ENCODE measurements at places on chromosomes 3 and 15.

- DNase-seq: no peak
These were observed 258.4 kb downstream of the XXYLT1 start for GRCh38 chr3:195012571-195012970.

DNA sequence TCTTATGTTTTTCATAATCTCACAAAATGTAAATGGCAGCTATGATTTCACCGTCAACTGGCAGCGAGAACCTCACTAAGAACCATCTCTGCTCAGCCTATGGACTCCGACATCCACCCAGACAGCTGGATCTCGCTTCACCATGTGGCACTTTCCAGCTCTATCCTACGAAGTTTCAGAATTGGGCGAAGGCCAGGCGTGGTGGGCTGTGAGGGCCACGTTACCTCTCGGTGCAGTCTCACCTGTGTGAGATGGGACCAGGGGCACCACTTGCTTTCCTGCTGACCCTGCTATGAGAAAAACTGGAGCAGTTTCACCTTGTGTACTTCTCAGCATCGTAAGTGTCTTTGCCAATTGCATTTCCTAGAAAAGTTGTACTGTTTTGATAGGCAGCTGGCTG lies 32.3 kb downstream of the CHDH start:
- DNase-seq: no peak

DNA sequence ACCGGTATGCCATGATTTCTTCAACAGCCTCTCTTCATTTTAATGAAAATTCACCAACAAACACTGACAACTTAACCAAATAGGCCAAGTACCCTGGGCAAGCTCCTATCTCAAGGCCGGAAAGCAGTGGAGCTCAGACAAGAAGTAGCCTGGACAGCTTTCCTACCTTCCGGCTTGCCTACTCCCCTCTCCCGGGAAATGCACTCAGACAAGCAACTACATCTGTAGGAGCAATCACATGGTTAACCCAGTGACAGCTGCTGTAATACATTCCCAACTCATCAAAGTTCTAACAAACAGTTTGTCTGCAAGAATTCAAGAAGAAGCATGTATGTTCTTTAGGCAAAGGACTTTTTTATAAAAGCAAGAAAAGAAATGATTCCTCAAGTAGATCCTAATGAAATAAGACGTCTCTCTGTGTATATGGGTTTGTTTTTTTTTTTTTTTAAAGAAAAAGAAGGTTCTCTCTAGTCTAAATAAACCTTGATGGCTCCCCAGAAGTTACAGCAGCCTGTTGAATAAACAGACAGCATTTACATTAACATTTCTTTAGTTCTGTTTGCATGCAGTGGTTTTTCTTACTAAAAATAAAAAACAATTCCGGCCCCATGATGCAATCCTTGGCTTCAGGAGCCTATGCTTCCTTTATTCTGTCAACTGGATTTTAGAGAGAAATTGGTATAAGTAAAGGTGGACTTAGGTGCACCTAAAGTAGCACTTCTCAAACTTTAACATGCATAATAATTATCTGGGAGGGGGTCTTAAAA lies 278.7 kb downstream of the NEK10 start:
- no peak for DNase-seq

DNA sequence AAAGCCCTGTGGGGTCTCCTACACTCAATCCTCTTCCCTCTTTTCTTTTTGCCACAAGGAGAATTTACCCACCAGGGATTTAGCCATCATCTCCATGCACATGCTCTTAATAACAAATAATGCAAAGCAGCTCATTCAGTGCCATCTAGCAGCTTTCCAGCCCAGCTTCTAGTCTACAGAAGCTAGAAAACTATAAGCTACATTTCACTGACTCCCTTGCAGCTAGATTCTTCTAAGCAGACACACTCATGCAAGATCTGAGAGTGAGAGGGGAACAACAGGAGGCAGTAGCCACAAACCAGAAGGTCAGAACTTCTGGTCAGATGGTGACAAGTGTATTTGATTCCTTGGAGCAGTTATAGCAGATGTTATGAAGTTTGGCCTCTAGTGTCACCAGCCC lies 25.5 kb downstream of the OSBPL10 start:
- no peak for DNase-seq

DNA sequence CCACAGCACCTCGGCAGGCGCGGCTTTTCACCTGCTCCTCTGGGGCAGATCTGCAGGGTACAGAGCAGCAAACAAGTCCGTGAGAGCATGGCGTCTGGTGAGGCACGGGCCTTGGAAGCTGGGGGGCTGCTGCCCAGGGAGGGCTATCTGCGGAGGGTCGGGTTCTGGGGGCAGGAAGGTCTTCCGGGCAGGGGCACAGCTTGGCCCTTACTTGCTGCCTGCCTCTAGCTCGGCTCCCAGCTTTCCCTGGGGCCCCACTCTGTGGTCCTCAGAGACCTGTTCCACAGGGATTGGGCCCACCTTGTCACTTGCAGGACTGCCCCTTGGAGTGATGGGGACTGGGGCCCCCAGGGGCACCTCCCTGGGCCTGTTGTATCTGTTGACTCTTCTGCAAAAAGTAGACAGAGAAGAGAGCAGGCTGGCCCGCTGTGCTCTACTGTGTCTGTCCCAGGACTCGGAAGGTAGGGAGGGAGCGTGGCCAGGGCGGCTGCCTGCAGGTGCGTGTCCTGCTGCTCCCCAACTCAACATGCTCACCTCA lies 84.1 kb downstream of the TBC1D2B start:
- no peak for DNase-seq

DNA sequence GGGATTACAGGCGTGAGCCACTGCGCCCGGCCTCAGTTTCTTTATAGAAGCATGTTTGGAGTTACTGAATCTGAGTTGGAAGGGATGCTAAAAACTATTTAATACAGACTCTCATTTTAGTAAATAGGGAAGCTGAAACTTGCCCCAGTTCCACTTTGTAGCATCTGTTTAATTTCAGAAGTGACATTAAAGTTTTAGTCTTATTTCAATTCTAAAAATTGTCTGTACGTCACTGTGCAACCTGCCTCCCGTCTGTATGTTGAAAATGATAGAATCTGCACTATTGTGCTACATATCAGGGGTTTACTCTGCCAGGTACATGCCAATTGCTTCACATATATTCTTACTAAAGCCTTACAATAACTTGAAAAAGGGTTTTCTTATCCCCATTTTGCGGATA lies 15.3 kb downstream of the CNOT10 start:
- no peak for DNase-seq

DNA sequence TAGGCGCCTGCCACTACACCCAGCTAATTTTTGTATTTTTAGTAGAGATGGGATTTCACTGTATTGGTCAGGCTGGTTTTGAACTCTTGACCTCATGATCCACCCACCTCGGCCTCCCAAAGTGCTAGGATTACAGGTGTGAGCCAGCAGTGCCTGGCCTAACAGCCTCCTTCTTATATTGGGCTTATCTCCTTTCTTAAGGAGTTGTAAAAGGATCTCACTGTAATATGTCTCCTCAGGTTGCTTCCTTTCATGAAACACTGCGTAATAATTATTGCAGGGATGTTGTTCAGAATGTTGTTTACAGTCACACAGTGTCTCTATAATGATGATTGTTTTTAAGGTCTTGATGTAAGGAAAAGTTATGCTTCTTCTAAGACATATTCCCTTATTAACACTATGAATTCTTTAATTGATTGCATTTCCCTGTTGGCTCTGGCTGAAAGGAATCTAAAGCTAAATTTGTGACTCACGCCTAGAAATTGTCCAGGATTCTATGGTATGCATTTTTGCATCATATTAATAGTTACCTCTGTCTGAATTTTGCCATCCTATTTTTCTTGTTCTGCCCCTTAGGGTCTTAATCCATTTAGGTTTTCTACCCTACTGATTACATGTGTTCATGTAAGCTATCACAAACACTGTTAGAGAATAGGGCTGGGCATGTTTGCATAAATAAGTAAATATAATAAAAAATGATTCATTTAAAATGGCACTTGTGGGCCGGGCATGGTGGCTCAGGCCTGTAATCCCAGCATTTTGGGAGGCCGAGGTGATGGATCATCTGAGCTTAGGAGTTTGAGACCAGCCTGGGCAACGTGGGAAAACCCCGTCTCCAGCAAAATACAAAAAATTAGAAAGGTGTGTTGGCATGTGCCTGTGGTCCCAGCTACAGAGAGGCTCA lies 24.5 kb upstream of the RNF111 start:
- no peak for DNase-seq

GRCh38 chr3:45518376-45519135 lies 76.0 kb upstream of the LIMD1 start:
- no peak for DNase-seq

GRCh38 chr15:67769497-67770357 lies 55.6 kb upstream of the SKOR1 start:
- no peak for DNase-seq

DNA sequence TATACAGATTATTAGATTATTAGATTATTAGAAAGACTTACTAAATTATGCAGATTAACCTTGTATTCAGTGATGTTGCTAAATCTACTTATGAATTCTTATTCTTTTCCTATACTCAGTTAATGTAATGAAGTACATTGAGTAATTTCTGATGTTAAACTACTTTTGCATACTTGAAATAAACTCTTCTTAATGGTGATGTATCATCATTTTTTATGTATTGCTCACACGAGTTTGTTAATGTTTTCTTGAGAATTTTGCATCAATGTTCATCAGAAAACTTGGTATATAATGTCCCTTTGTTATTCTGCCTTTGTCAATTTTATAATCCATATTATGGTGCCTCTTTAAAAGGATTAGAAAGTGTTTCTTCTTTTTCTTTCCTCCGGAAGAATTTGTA lies 163.2 kb upstream of the COL8A1 start:
- no peak for DNase-seq

DNA sequence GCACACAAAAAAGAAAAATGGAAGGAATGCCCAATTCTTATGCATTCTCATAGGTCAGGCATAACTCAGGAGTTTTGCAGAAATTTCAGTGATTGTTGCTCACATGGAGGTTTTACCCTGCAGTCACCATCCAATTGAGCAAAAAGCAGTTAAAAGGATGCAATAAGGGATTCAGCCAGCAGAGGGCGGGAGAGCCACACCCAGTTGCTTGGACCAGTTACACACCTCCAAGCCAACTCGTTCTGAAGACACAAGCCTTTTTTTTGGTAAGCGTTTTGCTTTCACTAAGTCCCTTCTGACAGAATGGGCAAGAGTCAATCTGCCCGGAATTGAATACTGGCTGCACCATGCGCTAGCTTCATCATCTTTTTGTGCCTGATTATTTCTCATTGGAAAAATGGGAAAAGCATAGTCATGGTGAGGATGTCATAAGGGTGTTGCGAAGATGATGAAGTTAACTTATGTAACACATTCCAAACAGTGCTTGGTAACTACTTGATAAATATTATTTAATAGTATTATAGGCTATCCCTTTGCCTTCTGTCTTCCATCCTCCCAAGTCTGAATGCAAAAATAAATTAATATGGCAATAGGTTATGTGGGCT lies 154.4 kb upstream of the SGO1 start:
- DNase-seq: peak; percentile 35

DNA sequence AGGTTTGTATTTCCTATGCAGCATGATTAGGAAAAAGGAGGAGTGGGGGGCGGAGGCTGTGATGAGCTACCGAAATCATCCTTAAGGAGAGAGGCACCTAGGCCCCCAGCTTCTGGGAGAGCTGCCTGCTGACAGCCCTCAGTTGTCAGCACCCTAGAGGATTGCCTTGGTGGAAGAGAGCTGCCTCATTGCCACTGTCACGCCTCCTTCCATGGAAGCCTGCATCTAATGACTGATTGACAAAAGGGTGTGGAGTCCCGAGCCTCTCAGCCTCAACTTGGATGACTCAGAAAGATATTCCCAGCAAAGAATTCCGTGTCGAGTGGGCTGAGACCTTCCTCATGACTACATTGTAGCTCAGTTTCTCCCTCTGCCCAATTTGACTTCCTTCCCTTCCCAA lies 320.4 kb upstream of the PROK2 start:
- DNase-seq: no peak
